Activated naive CD4-positive, alpha-beta T cell treated with anti-CD3 and anti-CD28 coated beads, Interleukin-2, amount 10 ng/mL, durations not matched to agents 7 days and 5 days (primary cell): ENCODE measurements at places on chromosomes 2 and 18.

GRCh38 chr2:240437861-240438809 is 2.7 kb downstream of the GPC1 start:
- H3K4me1 ChIP-seq: peaks cover 11% of the 10 kb centered on the region
- H3K36me3 ChIP-seq: no peaks in the 10 kb centered on the region
- peaks cover 46% of the 10 kb centered on the region for H3K27me3 ChIP-seq
- peak overlapping the region; percentile 0 for H3K4me3 ChIP-seq

DNA sequence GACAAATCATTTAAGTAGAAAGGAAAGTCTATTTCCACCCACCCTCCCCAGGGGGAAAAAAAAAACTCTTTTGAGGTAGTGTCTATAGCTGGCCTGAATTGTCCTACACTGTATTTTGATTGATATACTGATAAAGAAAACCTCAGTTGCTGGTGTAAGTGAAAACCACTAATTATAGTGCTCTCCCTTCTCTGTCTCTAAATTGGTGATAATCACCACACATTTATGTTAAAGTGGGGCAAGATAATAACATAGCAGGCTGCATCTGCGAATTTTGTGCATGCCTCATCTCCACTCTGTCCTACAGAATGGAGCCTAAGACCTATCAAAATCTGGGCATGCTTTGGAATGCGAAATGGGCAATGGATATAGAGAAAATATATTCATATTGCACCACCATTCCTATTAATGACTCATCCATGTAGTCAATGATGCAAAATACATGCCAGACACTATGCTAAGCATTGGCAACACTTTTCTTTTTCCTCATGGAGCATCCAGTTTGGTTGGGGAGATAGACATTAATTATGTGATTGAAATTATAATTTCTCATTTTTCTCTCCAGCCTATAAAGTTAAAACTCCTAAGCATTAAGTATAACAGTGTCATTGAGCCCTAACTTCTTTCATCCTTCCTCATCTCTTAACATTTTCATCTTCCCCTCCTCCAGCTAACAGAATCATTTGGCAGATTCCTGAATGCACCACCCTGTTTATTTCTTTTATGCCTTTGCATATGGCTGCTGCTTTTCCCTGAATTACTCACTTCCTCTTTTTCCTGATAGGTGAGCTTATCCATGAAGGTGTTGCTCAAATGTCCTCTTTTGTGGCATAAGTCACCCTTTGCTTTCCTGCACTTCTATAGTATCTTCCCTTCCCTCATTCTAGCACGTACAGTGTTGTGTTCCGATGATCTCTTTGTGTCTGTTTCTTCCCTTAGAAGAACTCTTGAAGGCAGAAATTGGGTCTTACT is 58.2 kb downstream of the SLC9A2 start:
- peaks cover 9% of the 10 kb centered on the region for H3K27me3 ChIP-seq
- H3K27ac ChIP-seq: no peak overlapping the region
- no peak overlapping the region for H3K4me3 ChIP-seq
- H3K4me1 ChIP-seq: no peaks in the 10 kb centered on the region

- H3K27me3 ChIP-seq: no peaks in the 10 kb centered on the region
- DNase-seq: no peak
- no peaks in the 10 kb centered on the region for H3K36me3 ChIP-seq
- H3K4me3 ChIP-seq: no peak overlapping the region
These were observed 1111.9 kb upstream of the GYPC start for GRCh38 chr2:125543968-125544514.

GRCh38 chr2:28287256-28287915 is 105.3 kb upstream of the FOSL2 start:
- no peak for DNase-seq
- no peaks in the 10 kb centered on the region for H3K27me3 ChIP-seq
- no peaks in the 10 kb centered on the region for H3K4me1 ChIP-seq

- H3K4me1 ChIP-seq: peaks cover 61% of the 10 kb centered on the region
- DNase-seq: no peak
- no peak overlapping the region for H3K4me3 ChIP-seq
- H3K27ac ChIP-seq: no peak overlapping the region
- peaks cover 39% of the 10 kb centered on the region for H3K27me3 ChIP-seq
These were observed 127.7 kb upstream of the DLX2 start for GRCh38 chr2:172230332-172230888.

GRCh38 chr2:30208453-30208852 is 22.9 kb upstream of the LBH start:
- H3K27me3 ChIP-seq: peaks cover 23% of the 10 kb centered on the region
- H3K4me3 ChIP-seq: no peak overlapping the region
- peak; percentile 56 for DNase-seq
- peaks cover 20% of the 10 kb centered on the region for H3K4me1 ChIP-seq
- H3K36me3 ChIP-seq: no peaks in the 10 kb centered on the region

DNA sequence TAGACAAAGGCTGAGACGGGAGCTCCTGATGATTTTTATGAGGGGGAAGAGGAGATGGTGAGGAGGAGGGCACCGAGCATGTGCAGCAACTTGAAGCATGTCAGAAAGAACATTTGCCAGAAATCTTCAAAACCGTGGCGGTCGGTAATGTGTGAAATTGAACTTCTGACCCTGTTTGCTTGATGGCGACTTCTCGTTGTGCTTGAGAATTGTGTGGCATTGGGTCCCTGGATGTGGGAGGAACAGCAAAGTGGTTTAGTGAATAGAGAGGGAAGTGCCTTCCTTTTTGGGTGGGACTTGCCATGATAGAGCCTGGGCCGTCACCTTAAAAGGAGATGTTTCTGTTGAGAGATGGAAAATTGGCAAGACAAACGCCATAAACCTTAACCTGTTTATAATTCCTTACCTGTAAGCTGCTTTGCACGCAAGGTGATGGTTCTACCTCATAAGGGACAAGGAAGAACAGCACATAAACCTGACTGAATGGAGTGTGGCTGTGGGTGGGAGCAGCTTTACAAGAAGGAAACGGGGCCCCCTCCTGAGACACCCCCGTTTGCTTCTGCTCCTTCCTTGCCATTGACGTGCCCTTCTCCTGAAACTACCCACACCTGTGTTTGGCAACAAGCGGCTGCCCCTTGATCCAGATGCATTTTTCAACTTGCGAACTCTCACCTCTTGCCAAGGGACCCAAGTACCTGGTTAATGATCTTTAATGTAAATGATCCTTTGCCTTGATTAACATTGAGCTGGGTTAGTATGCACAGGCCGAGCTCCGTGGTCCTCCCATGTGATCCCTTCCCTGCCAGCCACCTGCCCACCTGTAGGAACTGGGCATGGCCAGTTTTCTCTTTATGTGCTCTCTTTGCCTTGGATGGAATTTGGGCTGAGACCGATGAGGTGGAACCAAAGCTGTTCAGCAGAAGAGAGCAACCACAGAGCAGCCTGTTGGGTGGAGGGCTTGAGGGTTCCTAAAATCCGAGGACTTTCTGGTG is 153.2 kb downstream of the NEDD4L start:
- no peak overlapping the region for H3K4me3 ChIP-seq
- H3K4me1 ChIP-seq: peaks cover 19% of the 10 kb centered on the region
- DNase-seq: no peak
- H3K36me3 ChIP-seq: no peaks in the 10 kb centered on the region
- peaks cover 27% of the 10 kb centered on the region for H3K27me3 ChIP-seq

GRCh38 chr2:140737006-140737405 is 1393.8 kb downstream of the LRP1B start:
- H3K27me3 ChIP-seq: no peaks in the 10 kb centered on the region
- no peaks in the 10 kb centered on the region for H3K4me1 ChIP-seq
- no peak overlapping the region for H3K4me3 ChIP-seq
- no peaks in the 10 kb centered on the region for H3K36me3 ChIP-seq
- no peak overlapping the region for H3K27ac ChIP-seq

DNA sequence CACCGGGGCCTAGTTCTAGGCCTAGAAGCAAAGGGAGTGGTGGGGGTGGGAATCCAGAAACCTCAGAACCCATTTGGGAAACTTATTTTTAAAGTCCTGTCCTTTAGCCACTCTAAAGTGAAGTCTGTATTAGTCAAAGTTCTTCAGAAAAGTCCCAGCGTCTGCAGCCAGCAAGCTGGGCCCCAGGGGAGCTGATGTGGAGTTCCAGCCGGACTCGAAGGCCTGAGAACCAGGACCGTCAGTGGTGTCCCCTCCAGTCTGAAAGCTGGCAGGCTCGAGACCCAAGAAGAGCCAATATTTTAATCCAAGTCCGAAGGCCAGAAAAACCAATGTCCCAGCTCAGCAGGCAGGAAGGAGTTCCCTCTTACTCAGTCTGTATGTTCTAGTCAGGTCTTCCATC is 32.4 kb downstream of the ID2 start:
- no peak overlapping the region for H3K27ac ChIP-seq
- H3K4me1 ChIP-seq: no peaks in the 10 kb centered on the region
- H3K27me3 ChIP-seq: peaks cover 15% of the 10 kb centered on the region
- no peak overlapping the region for H3K4me3 ChIP-seq

DNA sequence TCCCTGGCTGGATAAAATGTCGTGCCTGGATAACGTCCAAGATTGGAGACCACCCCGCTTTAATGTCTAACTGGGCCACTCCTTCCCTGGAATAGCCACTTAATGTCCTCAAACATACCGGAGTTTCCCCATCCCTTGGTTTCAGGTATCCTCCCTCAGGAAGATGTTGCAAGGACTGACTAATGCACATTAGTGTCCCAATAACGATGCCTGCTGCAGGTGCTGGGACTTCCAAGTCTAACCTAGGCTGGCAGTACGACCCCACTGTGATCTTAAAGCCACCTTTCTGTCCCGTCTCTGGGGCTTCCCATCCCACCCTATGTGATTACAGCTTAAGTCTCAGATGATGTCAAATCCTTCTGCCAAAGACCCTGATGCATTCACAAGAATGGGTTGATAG is 1.1 kb upstream of the ATP6V1C2 start:
- DNase-seq: no peak
- peaks cover 5% of the 10 kb centered on the region for H3K4me1 ChIP-seq
- no peak overlapping the region for H3K27ac ChIP-seq

- H3K4me3 ChIP-seq: no peak overlapping the region
- H3K27me3 ChIP-seq: no peaks in the 10 kb centered on the region
- H3K36me3 ChIP-seq: no peaks in the 10 kb centered on the region
- DNase-seq: no peak
These were observed 140.1 kb downstream of the EXOC6B start for GRCh38 chr2:72685638-72686213.

GRCh38 chr2:149994057-149994728 is 406.6 kb upstream of the MMADHC start:
- H3K4me1 ChIP-seq: no peaks in the 10 kb centered on the region
- no peak overlapping the region for H3K27ac ChIP-seq
- no peak for DNase-seq

DNA sequence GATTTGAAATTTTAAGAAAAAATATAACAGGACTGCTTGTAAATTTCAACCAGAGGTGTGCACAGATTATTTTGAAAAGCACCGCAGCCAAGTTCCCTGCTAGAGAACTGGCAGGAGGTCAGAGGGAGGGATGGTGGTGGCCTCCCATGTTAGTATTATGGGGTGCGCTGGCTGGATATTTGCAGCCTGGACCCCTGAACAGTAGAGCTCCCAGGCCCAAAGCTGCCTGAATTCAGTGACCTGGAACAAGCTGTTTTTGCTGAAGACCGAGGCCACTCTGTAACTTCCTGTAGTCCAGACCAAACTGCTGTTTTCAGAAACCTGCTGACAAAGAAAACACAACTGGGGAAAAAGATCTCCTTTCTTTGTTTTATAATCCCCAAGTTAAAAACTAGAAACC is 314.3 kb downstream of the TNS1 start:
- no peak overlapping the region for H3K4me3 ChIP-seq
- no peak overlapping the region for H3K27ac ChIP-seq
- H3K4me1 ChIP-seq: no peaks in the 10 kb centered on the region
- H3K27me3 ChIP-seq: no peaks in the 10 kb centered on the region
